ENCODE measurements at places on chromosomes 5 and 9.

DNA sequence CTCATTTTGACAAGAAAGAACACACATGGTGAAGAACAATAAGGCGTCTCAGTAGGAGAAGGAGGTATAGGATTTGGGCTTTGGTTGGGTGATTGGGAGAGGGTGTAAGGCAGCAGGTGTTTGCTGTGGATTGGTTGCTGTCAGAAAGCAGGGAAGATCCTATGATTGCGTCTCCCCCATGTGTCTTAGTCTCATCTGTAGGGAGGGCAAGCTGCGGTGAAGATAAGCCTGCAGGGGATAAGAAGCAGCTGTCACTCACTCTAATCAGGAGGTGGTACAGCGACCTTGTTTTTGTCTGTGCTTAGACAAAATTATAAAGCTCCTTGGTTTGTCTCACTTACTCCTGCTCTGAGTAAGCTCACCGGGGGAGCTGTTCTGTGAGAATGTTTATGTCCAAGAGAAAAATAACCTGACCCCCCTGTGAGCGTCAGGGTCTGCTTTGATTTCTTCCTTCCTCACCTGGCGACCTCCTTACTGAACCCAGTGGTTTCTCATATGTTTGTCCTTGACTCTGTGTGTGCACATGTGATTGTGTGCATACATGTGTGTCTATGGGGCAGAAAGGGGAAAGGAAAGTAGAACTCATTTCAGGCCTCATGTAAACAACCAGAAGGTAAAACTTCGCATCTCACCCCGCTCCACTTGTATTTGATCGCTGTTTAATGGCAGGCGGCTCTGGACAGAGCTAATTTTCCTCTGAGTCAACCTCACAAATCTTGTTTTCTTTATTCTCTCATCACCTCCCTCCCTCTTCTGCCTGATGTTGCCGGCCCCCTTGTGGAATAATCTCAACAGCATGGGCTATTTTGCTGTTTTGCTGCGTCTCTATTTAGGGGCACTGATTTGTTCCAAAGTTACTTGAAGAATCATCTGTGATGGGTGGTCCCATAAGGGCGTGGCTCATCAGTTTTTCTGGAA lies 105.6 kb downstream of the TENT4A start:
- no peak for DNase-seq

DNA sequence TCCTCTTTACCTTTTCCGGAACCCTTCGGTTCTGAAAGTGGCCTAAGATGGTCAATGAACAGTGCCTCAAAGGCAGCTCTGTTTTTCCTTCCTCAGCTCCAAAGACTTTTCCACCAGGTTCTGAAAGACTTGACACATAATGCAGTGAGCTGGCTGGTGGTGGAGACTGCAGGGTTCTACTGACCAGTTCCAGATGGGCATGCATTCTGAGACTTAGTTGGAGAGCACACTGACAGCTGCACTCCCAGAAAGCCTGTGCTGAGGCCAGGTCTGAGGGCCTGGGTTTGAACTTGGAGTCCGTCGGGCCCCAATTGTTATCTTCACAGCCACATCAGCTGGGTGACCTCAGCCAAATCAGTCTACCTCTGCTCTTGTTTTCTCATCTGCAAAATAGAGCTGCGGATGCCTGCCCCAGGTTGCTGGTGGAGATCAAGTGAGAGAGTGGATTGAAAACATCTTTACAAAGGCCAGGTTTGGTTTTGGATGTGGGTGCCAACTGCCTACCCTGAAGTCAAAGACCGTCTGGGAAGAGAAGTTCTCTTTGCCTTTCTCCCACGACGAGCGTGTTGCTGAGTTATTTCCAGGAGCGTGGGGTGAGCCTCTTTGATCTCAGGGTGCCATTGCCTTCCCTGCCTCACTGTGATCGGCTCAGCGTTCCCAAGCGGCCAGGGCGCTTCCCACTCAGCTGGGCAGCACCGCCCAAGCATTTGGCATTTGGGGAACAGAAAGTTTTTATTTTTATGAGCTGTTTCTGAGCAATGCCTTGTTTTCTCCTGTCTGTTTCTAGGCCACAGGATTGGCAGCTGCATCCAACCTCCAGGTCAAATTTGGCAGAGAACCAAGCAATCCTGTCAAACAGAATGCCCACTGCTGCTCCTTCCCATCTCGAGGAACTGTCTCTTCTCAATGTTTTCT lies 54.9 kb downstream of the RAD23B start:
- DNase-seq = no peak

GRCh38 chr5:125375143-125375542 lies 628.7 kb upstream of the ZNF608 start:
- DNase-seq = no peak

DNA sequence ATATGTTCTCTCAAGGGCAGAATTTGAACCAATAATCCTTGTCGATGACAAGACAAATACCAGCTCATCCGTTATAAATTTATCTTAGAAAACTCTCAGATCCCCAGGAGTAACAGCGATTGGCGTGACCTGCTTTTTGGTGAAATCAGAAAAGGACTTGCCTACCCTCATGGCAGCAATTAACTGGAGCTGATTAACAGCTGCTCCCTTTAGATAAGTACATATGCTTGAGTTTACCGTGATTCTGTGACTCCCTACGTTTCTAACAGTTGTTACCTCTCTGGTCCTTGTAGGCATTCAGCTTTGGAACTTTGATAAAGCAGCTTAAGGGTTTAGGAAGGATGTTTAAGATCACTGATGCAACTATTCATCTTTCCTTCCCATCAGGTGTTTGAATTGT lies 2.6 kb downstream of the INVS start:
- DNase-seq = no peak

GRCh38 chr9:138103111-138103848 lies 225.7 kb downstream of the CACNA1B start:
- no peak for DNase-seq

- DNase-seq = no peak
Observed at GRCh38 chr9:6733257-6733656, 24.5 kb upstream of the KDM4C start.

GRCh38 chr9:77511525-77511924 lies 136.6 kb downstream of the GNA14 start:
- DNase-seq = no peak

GRCh38 chr9:18660001-18660400 lies 186.0 kb downstream of the ADAMTSL1 start:
- no peak for DNase-seq

- DNase-seq = no peak
Observed at GRCh38 chr5:74173241-74173640, 467.3 kb downstream of the ENC1 start.

GRCh38 chr5:139642213-139642612 lies 5.9 kb upstream of the CXXC5 start:
- DNase-seq = no peak

DNA sequence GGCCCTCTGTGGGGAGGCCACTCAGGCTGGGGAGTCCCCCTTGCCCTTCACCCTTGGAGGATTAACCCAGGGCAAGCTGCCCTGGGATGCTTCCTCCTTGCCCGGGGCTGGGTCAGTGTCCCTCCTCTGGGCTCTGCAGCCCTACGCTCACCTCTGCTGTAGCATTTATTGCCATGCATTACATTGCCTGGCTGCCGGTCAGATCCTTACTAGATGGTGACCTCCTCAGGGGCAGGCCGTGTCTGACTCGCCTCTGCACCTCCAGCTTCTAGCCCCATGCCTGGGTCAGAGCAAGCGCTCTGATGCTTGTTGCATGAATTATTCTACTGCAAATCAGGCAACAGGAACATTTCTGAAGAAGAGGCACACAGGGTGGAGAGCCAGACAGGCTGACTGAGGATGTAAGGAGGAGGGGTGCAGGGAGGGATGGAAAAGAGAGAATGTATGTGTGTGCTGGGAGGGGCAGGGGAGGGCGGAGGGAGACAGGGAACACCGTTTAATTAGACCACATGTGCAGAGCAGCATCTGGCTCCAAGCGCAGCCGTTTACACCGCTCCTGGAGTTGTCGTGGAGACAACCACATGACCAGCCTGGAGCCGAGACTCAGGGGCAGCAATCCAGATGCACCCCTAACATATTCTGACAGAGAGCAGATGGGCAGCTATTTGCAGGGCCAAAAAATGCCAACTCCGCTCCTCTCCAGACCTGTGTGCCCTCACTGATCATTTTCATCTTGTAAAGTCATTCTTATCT lies 117.0 kb downstream of the CRB2 start:
- DNase-seq = no peak

DNA sequence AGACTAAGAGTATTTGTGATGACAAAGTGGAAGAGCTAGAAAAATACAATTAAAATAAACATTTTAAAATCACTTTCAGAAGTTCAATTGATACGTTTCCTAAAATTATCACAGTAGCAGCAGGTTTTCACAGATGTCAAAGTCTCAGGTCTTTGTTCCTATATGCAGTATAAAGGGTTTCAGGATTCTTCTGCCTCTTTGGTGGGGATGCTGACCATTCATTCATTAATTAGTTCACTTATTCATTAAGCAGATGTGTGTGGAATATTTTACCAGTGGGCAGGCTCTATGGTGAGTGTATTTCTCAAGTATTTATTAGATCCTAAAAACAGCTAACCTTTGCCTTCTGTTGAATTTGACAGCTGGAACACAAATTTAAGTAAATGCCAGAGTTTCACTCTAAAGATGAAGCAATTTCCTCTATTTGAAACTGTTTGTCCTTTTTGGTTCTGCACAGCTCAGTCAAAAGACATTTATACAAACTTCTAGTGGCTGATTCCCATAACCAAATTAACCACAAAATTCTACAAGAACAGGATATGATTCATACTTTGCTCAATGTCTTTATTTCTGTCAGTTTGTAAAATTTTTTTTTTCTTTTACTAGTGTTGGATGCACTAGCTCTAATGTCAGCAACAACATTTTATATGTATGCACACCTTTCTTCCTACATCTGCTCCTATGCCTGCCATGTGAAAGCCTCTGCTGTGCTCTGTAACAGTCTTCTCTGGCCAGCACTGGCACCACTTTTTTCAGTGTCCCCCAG lies 75.9 kb upstream of the PRR16 start:
- DNase-seq = peak; percentile 91

DNA sequence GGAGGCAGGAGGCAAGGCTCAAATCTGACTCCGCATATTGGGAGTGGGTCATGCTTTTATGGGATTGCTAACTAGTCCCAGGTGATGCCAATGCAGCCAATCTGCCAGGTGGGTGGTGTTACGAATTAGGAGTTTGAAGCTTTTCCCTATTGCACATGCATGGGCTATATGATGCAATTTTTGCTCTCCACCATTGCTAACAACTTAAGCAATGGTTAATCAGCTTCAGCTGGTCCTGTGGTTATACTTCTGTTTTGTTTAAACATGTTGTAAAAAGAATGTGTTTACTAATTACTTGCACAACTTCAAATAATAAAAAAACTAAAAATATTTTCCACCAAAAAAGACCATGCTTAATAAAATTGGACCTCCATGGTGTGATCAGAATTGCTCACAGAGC lies 55.7 kb downstream of the SHC3 start:
- no peak for DNase-seq

GRCh38 chr9:119773823-119774222 lies 404.6 kb upstream of the BRINP1 start:
- no peak for DNase-seq

DNA sequence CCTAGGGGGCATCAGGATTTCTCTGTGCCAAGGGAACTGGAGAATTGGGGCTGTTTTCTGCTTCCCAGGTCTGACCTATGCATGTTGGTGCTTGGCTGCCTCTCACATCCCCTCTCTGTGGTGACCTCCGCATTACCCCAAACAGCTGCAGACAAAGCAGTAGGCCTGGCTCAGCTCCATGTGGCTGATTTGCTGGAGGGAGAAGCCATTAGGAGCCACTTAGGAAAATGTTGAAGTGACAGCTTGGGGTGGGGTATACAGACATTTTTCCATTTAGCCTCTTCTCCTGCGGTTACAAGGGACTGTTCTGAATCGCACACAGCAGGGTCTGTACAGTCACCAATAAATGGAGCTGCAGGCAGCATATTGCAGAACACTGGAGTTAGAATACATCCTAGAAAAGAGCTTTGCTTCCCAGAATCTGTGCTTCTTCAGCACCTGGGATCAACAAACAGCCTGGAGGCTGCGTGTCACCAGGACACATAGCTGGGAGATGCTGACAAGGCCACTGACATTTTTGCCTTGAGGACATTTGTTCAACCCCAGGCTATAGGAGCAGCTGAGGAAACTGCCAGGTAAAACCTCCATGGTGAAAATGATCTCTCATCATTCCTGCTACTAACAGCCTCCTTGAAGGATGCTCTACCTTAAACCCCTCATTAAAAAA lies 335.3 kb downstream of the DIRAS2 start:
- DNase-seq = no peak

GRCh38 chr9:18579536-18579935 lies 105.6 kb downstream of the ADAMTSL1 start:
- no peak for DNase-seq

- DNase-seq = no peak
Observed at GRCh38 chr5:150771034-150771795, 7.3 kb upstream of the SMIM3 start.

DNA sequence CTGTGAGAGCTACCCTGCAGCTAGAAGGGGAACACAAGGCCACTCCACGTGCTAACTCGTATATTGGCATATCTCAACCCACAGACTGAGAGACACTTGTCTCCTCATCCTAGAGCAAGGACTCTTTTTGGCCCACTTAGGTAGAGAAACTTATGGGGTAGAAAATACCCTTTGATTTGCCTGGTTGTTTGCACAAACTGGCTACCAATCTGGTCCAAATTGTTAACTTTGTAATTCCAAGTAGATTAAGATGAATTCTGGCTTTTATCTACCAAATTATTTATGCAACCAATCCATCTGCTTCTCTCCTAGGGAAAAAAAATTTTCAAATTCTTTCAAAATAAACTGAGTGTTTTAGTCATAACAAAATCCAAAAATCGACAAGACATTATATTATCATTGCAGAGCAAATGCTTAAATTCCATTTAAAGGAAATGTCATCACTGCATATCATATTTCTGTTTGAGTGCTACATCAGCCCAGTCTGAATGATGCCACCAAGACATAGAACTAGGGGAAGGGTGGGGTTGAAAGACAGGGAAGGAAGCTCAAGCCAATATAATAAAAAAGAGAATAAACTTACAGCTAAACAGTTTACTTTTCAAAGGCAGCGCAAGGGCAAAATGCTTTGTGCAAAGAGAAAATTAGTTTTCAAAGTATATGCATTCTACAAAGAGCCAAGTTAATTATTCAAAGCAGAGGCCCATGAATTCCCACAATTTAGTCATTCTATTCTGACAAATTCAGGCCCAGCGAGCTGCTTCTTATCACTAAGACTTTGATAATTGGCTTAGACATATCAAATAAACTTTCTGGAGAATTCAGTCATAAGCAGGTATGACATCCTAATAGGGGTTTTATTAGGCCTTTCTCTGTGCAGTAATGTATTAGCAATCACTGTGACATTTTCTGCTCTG lies 198.0 kb downstream of the CAAP1 start:
- no peak for DNase-seq

- no peak for DNase-seq
Observed at GRCh38 chr9:19411316-19411715, 2.5 kb downstream of the ACER2 start.

DNA sequence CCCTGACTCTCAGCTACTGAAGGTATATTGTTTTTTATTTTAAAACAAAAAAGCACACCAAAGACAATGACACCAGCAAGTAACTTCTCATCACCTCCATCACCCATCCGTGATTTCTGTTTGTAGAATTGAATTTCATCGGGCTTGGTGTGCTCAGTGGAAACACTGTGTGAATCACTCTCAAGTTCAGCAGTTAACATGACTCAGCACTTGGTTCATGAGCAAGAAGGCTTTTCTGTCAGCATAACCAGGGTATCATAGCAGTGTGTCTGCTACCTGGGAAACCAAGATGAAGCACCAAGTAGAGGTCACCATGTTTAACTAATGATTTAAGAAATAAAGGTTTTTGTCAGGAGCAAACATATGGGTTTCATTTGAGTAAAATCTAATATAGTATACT lies 123.7 kb downstream of the INSYN2B start:
- peak; percentile 82 for DNase-seq

GRCh38 chr5:139167063-139167462 lies 31.1 kb downstream of the SIL1 start:
- no peak for DNase-seq
